ENCODE measurements at places on chromosomes 6 and 20.

DNA sequence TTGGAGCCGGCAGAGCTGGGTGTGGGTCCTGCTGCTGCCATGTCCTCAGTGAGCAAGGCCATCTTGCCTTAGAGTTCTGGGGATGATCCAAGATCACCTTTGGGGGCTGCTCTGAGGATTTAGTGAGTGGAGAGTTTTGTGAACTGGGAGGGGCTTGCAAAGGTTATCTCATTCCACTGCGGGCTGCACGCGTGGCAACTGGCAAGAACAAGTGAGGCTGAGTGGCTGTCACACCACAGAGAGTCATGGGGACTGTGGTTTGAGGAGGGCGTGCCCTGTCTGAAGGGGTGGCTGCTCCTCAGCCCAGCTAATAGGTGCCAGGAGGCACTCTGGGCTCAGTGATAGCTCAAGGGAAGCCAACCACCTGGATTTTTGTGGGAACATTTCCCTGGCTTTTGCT is 37.6 kb downstream of the TTLL9 start:
- DNase-seq = no peak

- DNase-seq = no peak
Measured at GRCh38 chr20:64119301-64119680, 11.9 kb upstream of the NPBWR2 start.

DNA sequence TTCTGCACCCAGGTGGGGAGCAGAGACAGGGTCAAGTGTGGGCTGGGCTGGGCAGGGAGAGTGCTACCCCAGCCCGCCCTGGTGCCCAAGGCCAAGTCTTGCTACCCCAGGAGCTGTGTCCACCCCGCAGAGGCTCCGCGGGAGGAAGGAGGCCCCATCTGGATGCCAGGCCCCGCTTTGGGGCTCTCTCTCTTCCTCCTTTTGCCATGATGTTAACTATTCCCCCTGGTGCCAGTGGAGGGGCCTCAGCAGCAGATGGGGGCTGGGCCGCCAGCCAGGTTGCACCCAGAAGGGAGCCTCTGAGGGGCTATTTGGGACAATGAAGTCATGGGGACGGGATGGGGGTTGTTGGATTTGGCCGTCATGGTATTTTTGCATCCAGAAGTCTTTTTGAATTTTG is 9.3 kb downstream of the SLC17A9 start:
- no peak for DNase-seq

DNA sequence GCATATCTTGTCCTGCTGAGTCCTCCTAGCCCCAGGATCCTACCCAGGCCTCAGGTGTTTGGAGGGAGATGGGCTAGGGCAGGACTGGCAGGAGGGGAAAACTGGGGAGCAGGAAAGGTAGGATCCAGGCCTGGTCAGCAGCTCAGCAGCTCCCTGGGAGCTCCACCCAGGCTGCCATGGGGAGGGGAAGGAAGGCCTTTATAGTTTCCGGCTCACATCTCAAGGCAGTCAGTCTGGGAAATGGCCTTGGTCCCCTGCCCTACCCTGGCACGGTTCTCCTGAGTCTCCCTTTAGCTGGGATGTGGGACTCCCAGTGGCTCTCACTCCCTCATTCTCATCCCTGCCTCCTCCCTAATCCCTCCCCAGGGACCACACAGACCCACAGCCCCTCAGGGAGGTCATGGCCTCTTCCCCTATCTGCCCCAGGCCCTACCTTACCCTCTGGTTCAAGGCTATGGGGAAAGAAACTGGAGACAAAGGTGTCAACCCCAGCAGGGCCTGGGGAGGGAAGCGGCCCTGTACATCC is 1.6 kb downstream of the SLC44A4 start:
- DNase-seq = no peak

DNA sequence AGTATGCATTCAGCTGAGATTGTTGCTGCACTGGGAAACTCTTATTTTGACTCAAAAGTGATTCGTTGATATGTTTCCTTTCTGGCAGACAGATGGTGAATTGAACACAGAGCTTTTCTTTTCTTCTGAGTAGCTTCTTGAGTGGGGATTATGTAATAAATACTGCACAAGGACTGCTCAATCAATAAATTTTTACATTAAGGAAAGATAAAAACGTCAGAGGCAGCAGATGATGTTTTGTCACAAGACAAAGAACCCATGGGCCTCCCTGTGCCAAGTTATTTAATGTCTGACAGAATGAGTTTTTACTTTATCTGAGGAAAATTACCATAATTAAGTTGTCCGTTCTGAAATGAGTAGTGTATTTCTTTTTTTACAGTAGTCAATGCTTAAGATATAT is 460.3 kb downstream of the UTRN start:
- DNase-seq = no peak

- no peak for DNase-seq
Measured at GRCh38 chr20:13703265-13703664, 64.5 kb upstream of the TASP1 start.

DNA sequence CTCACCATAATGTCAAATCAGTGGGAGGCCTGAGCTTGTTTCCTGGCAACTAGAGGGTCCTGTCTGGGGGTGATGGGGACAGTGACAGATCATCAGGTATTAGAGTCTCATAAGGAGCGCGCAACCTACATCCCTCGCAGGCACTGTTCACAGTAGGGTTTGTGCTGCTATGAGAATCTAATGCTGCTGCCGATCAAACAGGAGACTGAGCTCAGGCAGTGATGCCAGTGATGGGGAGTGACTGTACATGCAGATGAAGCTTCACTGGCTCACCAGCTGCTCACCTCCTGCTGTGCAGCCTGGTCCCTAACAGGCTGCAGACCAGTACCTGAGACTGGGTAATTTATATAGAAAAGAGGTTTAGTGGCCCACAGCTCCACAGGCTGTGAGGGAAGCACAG is 147.3 kb downstream of the TTLL2 start:
- DNase-seq = no peak

DNA sequence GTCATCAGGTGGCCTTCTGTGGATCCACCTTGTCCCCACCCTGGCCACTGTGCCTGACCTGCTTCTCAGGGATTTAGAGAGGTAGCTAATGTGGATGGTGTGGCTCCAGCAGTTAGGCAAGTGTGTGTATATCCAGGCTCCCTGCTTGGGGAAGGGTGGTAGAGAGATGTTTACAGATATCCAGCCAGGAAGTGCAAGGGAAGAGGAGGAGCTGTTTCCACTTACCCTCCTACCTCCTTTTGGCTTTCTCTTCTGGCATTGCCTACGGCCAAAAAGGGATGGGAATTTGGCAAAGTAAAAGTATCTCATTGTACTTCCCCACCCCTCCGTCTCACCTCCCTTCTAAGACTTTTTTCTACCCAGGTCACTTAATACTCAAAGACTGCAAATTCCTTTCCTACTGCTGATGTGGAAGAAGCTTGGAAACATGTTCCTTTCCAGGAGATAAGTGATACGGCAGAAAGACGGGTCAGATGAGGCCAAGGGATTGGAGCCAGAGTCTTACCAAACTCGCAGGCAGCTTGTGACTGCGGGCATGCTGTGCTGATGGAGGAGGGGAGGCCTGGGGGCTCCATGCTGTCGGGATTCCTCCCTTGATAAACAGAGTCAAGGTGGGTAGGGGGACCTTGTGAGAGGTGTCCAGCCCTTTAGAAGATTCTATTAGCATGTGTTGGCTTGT is 253.4 kb downstream of the PRL start:
- no peak for DNase-seq

DNA sequence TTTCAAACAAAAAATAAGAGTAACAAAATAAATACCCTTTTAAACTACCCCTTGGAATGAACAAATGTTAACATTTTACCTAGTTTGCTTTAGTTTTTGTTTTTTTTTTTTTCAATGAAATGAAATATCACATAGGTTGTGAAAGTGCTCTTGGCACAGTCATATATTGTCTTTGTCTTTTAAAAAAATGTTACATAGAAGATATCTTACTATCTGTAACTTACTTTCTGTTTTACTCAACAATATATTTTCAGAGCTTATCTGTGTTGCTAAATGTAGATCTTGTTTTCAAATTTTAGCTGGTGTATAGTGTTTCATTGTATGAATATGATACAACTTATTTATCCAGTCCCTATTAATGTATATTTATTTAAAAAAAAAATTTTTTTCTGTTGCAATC is 8.6 kb downstream of the CEP57L1 start:
- DNase-seq = no peak

GRCh38 chr6:130407032-130407431 is 41.2 kb downstream of the TMEM200A start:
- no peak for DNase-seq

DNA sequence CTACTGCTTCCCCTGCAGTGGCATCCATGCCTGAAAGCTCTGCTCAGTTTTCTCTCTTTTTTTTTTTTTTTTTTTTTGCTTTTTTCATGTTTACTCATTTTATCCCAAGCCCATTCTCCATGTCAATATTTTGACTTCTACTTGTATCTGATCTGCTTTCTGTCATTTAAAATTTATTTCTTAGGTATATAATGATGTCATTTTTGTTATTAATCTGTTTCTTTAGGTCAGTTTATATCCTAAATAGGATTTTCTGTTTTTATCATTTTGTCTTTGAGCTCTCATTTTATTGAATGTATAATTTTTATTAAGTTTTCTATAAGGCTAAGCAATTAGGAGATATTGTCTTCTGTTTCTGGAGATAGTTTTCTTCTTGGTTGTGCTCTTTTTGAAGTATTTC is 138.5 kb upstream of the PMEPA1 start:
- DNase-seq = no peak

GRCh38 chr20:8062756-8063155 is 43.2 kb upstream of the TMX4 start:
- DNase-seq = no peak

- no peak for DNase-seq
Measured at GRCh38 chr6:169274781-169275180, 21.1 kb upstream of the THBS2 start.

DNA sequence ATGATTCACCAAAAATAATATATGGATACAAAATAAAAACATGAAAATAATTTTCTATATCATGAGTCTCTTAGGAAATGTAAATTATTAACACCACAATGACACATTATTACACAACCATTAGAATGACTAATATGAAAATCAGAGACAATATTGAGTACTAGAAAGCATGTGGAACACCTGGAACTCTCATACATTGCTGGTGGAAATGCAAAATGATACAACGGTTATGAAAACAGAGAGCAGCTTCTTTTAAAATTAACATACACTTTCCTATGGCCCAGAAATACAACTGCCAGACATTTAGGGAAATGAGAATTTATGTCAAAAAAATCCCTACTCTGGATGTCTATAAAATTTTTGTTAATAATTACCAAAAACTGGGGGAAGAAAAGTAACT is 853.3 kb upstream of the MAN1A1 start:
- DNase-seq = no peak

GRCh38 chr6:130034378-130035146 is 16.2 kb downstream of the L3MBTL3 start:
- DNase-seq = no peak

GRCh38 chr6:156872903-156873302 is 95.7 kb downstream of the ARID1B start:
- no peak for DNase-seq

DNA sequence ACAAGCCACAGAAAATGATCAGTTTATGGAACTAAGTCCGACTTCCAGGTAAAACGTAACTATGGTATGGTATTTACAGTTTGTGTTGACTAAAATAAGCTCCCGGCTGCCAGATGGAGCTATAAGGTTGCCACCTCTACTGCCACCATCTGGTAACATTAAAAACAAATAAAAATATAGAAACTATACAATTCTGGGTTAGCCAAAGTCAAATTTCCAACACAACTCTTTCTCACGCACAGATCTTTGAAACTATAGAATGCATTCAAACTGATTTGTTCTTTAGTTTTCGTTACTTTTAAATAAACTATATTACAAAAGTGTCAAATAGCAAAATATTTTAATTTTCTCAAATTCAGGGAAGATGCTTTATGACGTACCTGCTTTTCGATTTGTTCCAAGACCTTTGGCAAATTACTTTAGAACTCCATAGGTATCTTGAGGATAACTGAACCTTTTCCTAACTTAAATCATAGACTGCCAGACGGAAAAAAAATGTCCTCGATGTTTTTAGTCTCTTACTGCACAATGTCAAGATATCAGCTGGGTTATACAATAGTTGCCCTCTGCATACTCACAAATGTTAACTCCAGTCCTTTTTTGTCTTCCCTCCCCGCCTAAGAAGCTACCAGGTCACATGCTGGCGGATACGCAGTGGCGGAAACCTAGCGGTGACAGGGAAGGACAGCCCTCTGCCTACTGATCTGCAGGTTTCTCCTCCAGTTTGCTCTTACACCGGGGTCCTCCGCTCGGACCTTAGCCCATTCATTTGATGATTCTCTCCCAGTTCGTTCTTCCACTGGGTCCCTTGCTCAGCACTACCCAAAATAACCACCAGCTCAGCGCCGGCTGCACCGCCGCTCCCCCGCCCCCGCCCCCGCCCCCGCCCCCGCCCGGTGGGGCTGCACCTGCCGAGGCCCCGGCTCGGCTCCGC is 888 bp downstream of the SLC17A5 start:
- peak; percentile 18 for DNase-seq

DNA sequence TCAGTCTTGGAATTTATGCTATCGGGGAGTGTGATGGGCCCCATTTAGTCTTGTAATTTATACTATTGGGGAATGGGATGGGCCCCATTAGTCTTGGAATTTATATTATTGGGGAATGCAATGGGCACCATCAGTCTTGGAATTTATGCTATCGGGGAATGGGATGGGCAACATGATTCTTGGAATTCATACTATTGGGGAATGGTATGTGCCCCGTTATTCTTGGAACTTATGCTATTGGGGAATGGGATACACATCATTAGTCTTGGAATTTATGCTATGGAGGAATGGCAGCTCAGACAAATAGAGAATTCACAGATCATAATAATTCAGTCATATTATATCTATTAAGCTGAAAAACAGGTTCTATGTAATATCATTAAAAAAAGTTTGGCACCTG is 300.3 kb downstream of the SMOC2 start:
- no peak for DNase-seq

DNA sequence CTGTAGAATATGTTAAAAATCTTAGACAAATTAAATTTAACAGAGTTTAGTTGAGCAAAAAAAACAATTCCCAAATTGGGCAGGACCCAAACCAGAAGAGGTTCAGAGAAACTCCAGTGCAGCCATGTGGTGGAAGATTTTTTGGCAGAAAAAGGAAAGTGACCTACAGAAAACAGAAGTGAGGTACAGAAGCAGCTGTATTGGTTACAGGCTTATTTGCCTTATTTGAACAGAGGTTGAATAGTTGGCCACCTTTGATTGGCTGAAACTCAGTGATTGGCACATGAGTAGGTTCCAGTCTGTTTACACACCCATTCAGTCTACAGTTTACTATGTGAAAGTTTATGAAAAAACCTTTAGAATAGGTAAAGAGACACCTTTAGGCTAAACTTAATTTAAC is 110.9 kb upstream of the LAMP5 start:
- DNase-seq = no peak

GRCh38 chr6:121321282-121321681 is 13.0 kb downstream of the TBC1D32 start:
- no peak for DNase-seq
